NCI-H82 (cell line): ENCODE measurements at places on chromosomes 5 and 9.

DNA sequence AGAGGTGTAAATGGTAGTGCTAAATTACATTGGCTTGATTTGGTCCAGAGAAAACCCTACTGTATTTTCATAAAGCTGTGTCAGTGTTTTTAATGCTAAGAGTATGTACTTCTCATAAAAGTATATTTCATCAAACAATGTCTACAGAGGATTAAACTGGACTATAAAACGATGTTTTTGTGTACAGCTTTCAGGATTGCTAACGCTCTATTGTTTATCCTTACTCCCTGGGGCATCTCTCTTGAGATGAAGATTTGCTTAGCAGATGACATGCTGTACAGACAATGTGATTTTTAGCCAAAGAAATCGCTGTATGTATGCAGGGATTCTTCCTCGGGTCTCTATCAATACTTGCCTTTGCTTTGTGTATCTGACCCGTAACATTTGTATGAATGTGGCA lies 216.0 kb downstream of the FBXL7 start:
- peak; percentile 30 for DNase-seq

DNA sequence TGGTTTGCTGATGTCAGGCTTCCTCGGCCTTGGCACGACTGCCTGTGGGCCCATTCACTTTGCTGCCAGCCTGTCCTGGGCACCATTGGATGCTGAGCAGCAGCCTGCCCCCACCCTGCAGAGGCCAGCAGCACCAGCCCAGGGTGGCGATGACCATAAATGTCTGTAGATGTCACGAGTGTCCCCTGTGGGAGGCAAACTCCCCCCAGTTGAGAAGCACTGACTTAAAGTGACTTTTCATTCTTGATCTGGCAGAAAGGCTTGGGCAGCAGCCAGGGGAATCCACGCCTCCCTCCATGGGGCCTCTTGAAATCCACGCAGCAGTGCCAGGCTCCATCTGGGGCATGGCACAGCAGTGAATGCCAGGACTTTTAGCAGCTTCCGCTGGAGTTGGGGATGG lies 21.8 kb downstream of the IRX4 start:
- DNase-seq = no peak

- DNase-seq = no peak
Measured at GRCh38 chr5:91228188-91228587, 154.9 kb downstream of the ARRDC3 start.

DNA sequence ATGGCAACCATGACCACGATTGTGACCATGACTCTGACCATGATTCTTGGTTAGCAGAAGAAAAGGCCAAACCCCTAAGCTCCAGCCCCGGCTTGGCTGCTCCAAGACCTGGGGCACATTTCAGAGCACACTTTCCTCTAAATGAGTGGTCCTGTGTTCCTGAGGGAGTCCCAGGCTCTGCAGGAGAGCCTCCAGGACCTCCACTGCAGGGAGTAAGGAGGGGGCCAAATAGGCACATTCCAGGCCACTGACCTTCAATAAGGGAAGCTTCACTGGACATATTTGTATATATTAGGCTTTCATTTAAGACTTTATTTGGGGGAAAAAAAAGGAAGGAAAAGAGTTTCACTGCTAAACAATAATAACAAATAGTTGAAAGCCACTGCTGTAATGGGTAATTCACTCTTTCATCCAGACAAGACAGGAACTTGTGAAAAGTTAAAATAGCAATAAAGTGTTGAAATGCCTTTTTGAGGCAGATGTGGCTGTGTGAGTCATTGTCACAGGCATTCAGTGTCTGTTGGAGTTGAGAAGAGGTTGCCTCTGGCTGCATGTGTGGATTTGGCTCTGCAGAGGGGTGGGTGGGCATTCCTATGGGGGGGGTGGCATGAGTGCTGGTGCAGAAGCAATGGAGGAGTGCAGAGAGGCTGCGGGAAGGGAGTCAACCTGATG lies 63.9 kb upstream of the TGFBR1 start:
- no peak for DNase-seq

- DNase-seq = no peak
Measured at GRCh38 chr9:128043467-128043868, 23.7 kb downstream of the NAIF1 start.

GRCh38 chr9:82777366-82777765 lies 285.6 kb downstream of the RASEF start:
- peak; percentile 66 for DNase-seq

- DNase-seq = no peak
Measured at GRCh38 chr9:112003538-112003937, 106.9 kb downstream of the UGCG start.

GRCh38 chr5:118478852-118479251 lies 509.5 kb downstream of the DTWD2 start:
- DNase-seq = no peak

DNA sequence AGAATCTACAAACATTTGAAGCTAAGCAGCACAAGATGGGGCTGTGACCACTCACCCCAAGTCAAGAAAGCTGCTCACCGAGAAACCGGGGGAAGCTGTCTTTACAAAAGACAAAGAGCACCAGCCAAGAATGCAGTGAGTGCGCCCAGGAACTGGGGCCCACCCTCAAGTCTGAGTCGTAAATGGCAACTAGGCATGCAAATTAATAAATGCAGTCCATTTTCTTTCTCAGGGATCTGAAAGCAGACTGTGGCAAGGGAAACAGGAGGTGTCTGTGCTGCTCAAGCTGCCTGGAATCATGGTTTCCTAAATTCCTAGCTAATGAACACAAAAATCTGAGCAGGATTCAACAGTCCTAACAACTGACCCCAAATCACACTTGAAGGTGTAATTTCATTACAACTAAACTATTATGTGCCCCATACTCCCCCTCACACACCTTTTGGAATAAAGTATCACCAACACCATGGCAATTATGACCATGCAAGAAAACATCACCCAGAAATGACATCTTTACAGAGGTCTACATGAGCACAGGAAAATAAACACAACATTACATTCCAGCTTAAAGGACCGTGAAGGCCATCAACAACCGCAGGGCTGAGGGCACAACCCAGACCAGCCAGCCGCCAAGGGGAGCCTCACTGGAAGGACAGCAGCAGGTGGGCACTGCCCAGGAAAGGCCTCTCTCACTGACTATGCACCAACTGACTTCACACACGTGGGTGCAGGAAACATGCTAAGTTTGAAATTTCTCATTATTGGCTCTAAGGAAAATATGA lies 17.6 kb downstream of the NSUN2 start:
- no peak for DNase-seq

DNA sequence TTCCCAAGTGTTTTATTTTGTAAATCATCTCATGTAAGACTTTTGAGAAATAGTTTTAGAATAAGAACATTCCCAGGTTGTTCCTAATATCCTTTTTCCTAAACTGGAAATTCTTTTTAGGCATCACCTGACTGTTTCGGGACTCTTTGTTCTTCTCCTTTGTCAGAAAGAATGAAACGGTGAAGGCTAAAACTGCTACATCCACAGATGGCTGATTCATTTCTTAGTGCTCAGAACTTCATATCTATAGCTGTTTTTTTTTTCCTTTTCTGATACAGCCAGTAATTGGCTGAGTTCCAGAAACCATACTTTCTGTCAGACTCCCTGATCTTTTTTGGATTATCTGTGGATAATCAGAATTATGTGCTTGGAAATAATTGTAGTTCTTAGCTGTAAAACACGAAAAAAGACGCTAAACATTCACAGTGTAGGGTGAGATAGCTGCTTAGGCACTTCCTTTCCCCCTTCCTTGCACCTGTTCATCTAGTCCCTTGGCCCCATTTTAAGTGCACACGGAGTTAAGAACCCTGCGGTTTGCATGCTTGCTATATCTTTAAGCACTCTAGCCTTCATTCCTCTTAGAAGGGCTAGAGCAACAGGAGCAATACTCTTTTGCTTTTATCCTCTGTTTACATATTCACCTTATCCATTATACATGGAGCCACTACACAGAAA lies 283.9 kb downstream of the PJA2 start:
- peak; percentile 2 for DNase-seq

GRCh38 chr5:179862296-179862695 lies 3.7 kb upstream of the MRNIP start:
- no peak for DNase-seq

- no peak for DNase-seq
Measured at GRCh38 chr5:31730139-31730538, 91.2 kb downstream of the PDZD2 start.

GRCh38 chr9:522190-522589 lies 307.5 kb downstream of the DOCK8 start:
- no peak for DNase-seq

DNA sequence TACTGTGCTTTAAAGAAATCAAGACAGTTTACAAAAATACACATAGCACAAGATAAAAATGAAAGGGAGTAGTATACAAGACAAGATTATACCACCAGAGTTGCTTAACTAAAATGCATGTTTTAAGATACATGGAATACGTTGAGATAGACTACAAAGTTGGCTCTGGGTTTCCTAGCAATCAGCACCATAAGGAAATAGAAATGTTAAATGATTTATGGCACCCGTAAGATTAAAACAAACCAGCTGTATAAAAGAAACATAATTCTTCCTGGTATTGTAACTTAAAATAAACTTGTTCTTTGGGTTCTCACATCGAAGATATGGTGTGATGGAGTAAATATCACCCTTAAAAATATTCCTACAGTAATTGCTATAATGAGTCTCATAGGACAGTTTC lies 9.9 kb upstream of the CSNK1G3 start:
- DNase-seq = no peak

DNA sequence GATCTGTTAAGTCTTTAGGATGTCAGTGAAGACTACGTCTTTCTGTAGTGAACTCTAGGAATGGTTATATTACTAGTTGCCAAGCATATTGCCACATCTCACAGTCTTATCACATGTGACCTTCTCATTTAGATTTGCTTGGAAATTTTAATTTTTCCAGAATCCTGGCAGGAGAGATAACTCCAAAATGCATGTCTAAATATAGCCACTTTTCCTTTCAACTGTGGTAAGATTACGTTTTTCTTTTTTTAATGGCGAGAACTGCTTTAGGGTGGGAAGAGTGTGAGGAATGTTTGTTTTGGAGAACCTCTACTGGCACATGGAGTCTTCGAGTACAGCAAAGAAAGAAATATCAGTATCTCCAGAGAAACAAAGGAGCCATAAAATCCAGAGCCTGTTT lies 91.7 kb upstream of the ADAMTSL1 start:
- DNase-seq = no peak

- no peak for DNase-seq
Measured at GRCh38 chr9:83701769-83702168, 6.0 kb downstream of the UBQLN1 start.

- peak; percentile 91 for DNase-seq
Measured at GRCh38 chr5:134526483-134527155, 1.1 kb downstream of the JADE2 start.

DNA sequence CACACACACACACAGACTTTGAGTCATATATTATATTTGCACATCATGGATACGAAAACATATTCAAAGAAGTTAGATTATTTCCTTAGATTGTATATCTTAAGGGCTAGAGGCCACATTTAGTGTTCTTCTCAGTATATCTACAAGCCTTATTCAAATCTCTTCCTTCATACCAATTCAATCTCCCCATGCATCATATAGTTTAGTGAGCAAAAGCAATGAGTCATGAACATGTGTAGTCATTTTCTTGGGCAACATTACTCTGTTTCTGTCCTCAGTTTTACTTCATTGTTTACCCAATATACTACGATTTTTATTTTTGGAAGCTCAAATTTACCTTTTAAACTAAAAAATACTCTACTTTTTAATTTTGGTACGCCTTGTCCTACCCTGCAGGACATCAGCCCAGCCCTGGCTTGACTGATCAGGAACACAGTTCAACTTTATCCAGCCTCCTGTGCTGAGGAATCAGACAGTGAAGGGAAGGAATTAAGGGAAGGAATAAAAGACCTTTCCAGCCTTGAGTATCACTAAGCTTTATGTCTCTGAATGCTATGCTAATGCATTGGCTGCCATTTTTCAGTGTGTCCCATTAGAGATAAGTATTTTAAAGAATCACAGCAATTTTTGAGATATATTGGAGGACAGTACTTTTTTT lies 101.7 kb upstream of the FST start:
- DNase-seq = no peak

DNA sequence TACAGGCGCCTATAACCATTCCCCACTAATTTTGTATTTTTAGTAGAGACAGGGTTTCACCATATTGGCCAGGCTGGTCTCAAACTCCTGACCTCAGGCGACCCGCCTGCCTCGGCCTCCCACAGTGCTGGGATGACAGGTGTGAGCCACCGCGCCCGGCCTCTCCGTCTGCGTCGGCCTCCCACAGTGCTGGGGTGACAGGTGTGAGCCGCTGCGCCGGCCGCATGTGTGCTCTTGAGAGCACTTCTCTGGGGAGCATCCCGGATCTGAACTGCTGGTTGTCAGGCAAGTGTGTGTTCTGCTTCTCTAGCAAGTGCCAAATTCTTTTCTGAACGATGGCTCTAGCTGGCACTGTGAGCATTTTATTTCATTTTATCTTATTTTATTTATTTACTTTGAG lies 3.7 kb upstream of the ENTPD2 start:
- no peak for DNase-seq

DNA sequence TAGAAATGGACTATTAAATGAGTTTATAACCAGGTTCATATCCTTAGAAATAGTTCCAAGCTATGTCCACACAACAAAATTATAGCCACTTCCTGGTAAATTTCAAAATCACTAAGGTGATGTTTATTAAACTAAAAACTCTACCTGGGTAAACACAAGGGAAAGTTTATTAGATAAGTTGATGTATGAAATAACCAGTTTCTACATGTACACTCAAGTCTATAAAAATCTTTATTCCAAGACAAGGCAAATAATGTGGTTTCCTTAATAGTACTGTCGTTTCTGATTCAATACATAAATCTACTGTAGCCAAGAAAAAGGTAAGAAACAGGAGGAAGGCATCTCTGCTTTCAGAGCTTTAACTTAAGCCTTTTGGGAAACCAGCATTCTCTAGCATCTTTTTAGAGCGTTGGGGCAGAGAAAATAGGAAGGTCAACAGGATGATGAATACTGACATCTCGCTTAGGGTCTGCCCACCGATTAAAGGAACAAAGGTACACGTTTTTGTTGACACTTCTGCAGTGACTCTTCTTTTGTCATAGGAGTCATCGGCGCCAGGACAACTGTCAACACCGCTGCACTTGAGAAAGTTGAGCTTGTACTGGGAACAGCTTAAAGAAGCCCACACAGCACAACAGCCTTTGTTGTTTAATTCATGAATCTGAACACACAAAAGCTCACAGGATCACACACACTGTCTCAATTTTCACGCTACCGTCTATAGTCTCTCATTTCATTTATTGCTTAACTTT lies 513.6 kb downstream of the SLCO4C1 start:
- DNase-seq = no peak

- no peak for DNase-seq
Measured at GRCh38 chr5:65961633-65962032, 35.3 kb downstream of the ERBIN start.

- no peak for DNase-seq
Measured at GRCh38 chr5:165035520-165035919, 1530.1 kb downstream of the MAT2B start.

GRCh38 chr9:131284856-131285255 lies 4.7 kb upstream of the PLPP7 start:
- no peak for DNase-seq

GRCh38 chr5:17907094-17907493 lies 272.8 kb downstream of the TAF11L14 start:
- DNase-seq = no peak

- DNase-seq = no peak
Measured at GRCh38 chr5:178569485-178569884, 20.7 kb downstream of the COL23A1 start.
